Skeletal muscle cell (primary cell): ENCODE measurements at places on chromosomes 7 and 10.
A peak's percentile ranks its signal among the peaks of the same experiment; 100 is the strongest.

DNA sequence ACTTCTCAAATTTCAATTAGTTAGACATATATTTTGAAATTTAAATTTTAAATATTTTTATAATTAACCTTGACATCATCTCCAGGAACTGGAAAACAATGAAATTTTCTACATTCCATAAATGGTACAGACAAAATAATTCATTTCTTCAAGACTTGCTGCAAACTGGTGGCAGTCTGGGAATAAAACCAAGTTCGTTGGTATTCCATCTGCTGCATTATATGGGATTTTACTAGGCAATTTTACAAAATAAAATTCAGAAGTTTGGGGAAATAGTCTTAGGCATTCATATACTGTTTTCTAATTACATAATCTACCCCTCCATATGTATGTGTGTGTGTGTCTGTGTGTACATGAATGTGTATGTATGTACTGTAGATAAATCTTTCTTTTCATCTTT is 984.6 kb upstream of the KCND2 start:
- DNase-seq, result no peak

- DNase-seq, result no peak
Measured at GRCh38 chr7:41917-42565, 150.3 kb upstream of the FAM20C start.

DNA sequence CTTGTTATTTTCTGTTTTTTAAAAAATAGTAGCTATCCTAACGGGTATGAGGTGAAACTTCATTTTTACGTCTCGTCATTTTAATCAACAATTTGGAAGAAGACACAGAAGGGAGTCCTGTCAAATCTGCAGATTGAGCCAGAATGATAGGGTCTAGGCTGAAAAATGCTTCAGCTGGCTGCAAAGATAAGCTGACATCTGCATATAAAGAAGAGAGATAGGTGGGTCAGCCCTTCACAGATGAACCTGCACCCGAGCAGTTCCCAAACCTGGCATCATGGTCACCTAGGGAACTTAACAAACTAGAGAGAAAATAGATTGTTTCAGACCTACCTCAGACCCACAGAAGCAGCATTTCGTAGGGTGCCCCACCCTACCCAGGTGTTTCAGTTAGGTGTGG is 35.2 kb upstream of the BMPR1A start:
- DNase-seq, result no peak

DNA sequence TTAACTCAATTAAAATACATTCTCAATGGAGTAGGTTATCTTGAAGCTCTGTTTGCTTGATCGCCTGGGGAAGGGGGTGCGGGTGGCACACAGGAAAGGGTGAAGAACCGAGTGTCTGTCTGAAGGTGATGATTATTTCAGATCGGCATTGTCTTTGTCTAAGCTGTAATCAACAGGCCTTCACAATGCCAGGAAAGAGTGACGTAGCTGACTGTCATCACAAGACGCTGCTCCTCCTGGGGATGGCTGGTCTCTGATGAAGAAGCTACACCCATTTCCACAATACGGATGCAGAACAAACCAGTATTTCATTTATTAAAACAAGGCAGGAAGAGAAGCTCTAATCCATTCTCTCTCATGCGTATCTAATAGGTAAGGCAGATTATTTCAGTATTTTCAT is 19.4 kb downstream of the JCAD start:
- DNase-seq, result no peak

GRCh38 chr7:29140873-29141468 is 5.4 kb downstream of the CPVL start:
- no peak for DNase-seq

GRCh38 chr10:12334186-12334530 is 15.2 kb upstream of the CAMK1D start:
- DNase-seq, result no peak

- DNase-seq, result no peak
Measured at GRCh38 chr10:36597756-36598320, 527.6 kb upstream of the ANKRD30A start.

- DNase-seq, result no peak
Measured at GRCh38 chr10:4692206-4692605, 133.8 kb upstream of the AKR1E2 start.

DNA sequence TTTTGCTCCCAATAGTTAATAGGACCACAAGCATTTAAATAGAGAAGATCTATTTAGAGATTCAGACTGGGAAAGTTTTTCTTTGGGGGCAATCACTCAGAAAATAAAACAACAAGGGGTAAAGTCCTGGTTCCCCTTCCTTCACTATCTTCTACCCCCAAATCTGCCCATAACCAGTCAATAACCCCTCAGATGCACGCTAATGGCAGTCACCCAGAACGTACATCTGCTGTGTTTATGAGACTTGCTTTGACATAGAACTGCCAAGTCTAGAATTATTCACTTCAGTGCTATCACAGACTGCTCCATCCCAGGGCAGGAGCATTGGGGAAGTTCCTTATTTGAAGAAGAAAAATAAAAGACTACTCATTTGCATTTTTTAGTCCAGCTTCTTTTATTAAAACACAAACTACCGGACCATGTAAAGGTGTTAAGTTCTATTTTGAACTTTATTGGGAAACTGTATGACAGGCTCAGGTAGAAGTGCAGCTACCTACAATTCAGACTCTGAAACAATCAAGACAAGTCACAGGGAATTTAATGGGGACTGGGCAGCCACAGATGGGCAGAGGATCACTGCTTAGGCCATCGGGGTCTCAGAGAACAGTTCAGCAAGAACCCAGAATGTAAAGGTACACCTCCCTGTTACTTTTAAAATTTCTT is 38.4 kb downstream of the ANK3 start:
- DNase-seq, result no peak

GRCh38 chr10:12470719-12471118 is 121.4 kb downstream of the CAMK1D start:
- no peak for DNase-seq

- DNase-seq, result peak; percentile 73
Measured at GRCh38 chr7:133650069-133650468, 397.2 kb downstream of the EXOC4 start.

DNA sequence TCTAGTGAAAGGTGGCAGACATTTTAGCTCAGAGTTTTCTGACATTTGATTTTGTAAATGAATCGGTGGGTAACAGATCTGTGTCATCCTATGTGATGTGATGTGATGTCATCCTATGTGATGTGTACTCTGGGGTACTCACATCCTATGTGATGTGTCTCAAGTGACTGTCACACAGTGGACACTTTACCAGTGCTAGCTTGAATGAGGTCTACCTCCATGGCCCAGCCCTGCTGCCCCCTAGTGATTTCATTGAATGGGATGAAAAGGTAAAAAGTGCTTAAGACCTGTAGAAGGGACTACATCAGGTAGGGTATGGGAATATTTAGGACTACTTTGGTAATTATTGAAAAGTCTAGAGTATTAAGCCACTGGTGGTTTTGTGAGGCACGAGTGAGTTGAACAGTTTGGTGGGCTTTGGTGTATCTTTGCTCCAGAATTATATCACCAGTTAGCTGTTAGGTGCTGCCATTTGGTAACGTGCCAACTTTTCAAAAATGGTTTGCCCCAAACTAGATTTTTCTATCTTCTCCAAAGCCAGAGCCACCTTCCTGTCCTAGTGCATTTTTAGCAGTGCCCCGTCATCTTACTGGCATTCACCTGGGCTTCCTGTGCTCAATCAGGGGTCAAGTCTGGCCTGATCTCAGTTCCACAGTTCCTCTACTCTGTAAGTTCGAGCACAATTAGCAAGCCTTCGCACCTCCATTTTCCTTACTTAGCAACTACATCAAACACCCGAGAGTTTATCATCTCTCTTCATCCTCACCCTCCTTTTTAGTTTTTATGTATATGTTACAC is 9.7 kb downstream of the EIF4H start:
- no peak for DNase-seq

GRCh38 chr7:154672659-154673415 is 330.1 kb downstream of the PAXIP1 start:
- DNase-seq, result no peak

- peak; percentile 80 for DNase-seq
Measured at GRCh38 chr10:93468461-93469213, 13.5 kb downstream of the MYOF start.
